ENCODE measurements at places on chromosomes 12 and 14.
A peak's percentile ranks its signal among the peaks of the same experiment; 100 is the strongest.

- peak; percentile 51 for DNase-seq
Observed at GRCh38 chr12:64682572-64683277, 72.4 kb downstream of the RASSF3 start.

DNA sequence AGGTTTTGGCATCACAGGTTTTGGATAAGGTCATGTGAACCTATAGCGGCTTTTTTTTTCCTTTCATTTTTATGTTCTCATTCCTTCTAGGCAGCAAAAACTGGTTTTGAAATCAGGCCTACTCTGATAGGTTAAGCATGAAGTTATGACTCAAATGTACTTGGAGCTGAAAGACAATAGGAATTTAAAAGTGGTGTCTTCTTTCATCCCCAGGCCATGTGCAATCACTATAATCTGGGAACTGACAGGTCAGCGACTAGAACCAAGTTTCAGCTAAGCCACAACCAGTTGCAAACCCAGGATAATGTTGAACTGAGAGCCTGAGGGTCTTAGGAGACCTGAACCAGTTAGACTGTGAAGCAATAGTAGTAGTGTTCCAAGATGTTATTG, 74.3 kb downstream of the ANO6 start:
- DNase-seq, result peak; percentile 67

GRCh38 chr14:33560718-33561431, 390.0 kb downstream of the EGLN3 start:
- no peak for DNase-seq

DNA sequence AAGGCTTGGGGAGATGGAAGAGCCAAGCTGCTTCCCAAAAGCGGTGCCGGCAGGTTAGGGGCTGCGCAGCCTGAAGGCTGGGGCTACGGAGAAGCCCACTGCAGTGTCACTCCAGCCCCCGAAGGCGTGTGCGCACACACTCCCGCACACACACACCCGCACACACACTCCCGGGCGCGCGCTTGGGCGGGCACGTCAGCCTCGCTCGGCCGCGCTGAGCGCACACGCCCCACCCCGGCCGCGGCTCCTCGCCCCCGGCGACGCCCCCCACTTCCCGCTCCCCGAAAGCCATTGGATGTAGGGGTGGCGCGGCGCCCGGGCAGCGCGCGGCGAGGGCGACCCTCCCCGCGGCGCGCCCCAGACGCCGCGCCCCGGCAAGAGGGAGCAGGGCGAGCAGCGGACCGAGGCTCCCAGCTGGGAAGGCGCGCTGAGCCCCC, at the start of gene KCNK10:
TSS of gene KCNK10 (minus strand) at position 184 of the 437 bp plus-strand sequence. CDS start 471 bp downstream, outside the sequence.
- DNase-seq, result no peak

- peak; percentile 80 for DNase-seq
Observed at GRCh38 chr12:4855121-4855924, 54.4 kb upstream of the KCNA1 start.

GRCh38 chr12:122022393-122023338, 982 bp downstream of the BCL7A start:
- DNase-seq, result peak; percentile 46

GRCh38 chr12:92859650-92860386, 69.3 kb downstream of the EEA1 start:
- DNase-seq, result no peak

DNA sequence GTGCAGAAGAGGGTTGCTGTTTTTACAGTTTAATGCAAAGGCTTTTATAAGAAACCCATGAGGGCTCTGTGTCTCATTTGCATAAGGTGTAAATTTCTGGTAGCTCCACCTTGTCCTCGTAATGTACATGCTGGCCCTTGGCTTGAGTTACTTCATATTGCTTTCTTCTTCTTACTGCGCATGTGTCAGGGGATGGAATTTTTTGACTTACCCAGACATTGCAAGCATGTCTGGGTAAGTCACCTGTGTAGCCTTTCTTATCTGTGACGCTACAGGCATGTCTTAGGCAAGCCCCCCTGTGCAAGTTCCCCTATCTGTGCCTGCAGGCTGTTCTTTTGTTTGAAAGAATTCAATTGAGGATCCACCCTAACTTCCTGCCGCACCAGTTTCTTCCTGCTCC, 274.2 kb downstream of the ETNK1 start:
- no peak for DNase-seq

DNA sequence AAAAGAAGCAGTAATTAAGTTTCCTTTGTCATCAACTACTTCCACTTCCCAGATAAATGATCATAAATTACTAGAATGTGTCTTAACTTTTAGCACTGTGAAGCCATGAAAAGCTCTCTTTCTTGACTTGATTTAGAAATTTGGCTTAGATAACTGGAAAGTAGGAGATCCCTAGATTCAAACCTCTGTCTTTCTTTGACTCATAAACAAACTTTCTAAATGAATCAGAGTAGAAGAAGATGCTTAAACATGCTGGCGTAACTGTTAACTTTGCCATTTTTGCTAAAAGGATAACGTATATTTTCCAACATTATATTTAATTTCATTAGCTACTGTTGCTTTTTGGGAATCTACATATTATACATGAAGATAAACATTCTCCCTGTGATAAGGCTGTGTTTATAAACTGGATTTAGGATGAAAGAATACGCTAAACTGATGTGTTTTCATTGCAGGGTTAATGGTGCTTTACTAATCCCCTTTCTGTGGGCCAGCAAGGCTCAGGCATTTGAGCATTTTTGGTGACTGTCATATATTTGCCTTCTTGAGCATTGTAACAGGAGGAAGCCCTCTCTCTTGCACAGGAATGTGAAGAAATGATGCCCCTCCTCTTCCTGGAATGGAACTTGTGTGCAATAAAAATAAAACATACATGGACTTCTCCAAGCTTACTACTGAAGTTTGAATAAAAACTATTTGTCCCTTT, 301.4 kb downstream of the BMP4 start:
- no peak for DNase-seq

DNA sequence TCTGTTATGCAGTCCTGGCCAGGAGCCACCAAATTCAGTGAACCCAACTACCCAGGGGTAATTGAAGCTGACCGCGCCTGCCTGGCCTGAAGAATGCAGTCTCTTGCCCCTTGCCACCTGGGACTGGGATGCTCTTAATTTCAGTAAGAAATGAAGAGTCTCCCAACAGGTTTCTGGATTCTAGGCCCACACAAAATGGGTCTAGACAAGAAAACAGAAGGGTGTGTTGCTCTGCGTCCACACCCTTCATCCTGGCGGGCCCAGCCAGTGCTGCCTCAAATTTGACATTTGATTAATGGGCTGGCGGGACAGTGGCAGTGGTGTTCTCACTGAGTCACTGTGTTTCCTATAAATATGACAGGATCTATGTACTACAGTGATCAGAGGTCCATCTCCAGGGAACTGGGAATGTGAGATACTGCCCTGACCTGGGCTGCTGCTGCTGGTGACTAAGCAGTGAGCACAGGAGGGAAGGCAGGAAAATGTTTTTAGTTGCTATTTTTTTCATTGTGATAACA, 6.5 kb downstream of the TMEM253 start:
- peak; percentile 40 for DNase-seq

DNA sequence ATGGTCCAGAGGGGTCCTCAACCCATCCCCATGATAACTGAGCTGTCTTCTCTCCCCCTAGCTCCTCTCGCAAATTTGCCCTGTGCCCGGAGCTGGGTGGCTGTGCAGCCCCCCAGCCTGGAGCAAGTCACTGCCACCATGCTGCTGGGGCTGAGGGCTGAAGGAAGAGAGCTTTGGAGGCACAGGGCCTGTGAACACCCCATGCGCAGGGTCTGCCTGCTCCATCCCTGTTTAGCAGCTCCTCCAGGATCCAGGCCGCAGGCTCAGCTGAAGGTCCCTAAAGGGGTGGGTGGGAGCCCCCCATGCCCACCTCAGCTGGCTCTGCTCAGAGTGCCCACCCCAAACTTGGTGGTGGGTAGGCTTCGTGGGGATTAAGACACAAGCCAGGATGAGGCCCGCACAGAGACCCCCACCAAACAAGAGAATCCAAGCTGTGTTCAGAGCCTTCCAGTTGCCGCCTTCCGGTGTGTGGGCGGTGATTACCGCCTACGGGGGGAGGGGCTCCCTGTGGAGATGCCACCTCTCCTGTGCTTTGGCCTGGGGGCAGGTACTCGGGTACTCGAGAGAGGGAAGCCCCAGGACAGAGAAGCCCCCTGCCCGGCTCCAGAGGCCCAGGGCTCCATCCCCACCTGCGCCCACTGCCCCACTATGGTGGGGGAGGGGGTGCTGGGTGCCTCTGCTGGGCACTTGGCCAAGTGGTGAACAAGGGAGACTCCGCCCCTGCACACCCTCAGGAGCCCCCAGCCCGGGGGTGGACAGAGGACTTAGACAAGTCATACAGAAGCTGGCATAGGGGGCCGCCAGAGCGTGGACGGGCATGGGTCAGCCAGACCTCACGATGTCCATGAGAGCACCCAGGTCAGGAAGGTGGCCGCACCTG, 1.4 kb upstream of the JAG2 start:
- DNase-seq, result no peak

DNA sequence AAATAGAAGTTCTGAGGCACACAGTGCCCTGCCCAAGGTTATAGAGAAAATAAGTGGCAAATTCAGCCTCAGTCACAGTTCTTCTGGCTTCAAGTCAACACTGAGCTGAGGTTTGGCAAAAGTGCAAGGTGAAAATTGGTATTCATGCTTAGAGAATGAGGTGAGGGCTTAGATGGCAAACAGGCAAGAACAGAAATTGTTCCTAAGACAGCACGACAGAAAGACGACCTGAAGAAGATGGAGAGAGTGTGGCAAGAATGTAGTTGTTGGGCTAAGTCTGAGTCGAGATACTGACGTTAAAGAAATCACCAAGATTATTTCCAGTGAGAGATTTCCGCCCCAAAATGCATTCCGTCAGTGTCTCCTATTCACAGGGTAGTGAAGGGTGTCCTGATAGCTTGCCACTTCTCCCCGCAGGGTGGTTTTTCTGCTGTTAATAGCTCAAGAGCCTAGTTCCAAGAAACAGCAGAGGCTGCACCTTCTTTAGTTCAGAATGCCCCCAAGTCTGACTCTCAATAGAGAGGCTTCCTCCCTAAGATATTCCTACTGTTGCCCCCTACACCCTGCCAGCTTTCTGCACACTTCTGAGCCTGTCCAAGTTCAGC, 260.8 kb upstream of the AMIGO2 start:
- no peak for DNase-seq

GRCh38 chr12:4440187-4440941, 5.3 kb downstream of the FGF6 start:
- DNase-seq, result no peak

- DNase-seq, result no peak
Observed at GRCh38 chr14:103115845-103116572, 7.3 kb upstream of the TNFAIP2 start.

GRCh38 chr12:98317939-98318899, 197.2 kb upstream of the TMPO start:
- DNase-seq, result no peak

GRCh38 chr14:68935761-68936214, 43.3 kb downstream of the ACTN1 start:
- DNase-seq, result no peak

GRCh38 chr12:10170216-10170615, 1.7 kb downstream of the OLR1 start:
- DNase-seq, result no peak

DNA sequence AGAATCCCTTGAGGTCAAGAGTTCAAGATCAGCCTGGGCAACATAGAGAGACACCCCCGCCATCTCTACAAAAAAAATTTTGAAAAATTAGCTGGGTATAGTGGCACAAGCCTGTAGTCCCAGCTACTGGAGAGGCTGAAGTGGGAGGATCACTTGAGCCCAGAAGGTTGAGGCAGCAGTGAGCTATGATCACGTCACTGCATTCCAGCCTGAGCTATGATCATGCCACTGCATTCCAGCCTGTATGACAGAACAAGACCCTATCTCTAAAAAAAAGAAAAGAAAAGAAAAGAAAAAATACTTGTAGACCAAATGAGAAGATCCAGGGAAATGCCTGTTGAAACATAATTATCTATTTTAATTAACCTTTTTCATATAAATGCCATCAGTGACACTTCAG, 93.8 kb upstream of the MDM1 start:
- peak; percentile 93 for DNase-seq

GRCh38 chr14:87349921-87350320, 643.1 kb downstream of the GALC start:
- no peak for DNase-seq

- no peak for DNase-seq
Observed at GRCh38 chr12:122870163-122870842, 25.6 kb downstream of the VPS37B start.

DNA sequence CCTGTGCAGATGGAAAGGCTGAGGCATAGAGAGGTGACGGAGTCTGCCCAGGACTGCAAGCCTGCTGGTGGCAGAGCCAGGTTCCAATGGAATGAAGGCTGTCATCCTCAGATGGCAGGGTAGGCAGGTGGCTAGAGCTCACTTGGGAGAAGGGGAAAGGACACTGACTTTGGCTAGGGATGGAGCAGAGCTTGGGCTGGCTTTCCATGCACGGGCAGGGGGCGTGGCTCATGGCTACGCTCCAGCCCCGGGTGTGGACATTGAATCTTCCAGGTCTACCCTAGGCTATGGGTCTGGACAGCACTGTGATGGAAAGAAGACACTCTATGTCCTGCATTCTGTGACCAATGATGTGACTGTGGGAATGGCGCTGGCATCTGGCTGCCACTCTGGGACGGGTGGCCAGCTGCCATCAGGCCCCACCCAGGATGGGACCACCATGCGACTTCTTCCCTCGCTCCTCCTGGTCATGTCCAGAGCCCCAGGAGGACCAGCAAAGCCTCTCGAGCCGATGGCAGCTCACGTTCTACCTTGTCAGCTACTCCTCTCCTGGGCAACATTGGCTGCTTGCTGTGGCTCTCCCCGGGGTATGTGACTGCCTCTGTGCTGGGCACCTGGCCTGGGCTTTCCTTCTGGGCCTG, 398.7 kb downstream of the TMEM121 start:
- no peak for DNase-seq

GRCh38 chr14:93643127-93643526, 145.2 kb downstream of the PRIMA1 start:
- no peak for DNase-seq

- DNase-seq, result no peak
Observed at GRCh38 chr12:63212316-63212715, 61.3 kb upstream of the AVPR1A start.

GRCh38 chr14:31194095-31194494, 13.5 kb downstream of the HECTD1 start:
- DNase-seq, result peak; percentile 43

DNA sequence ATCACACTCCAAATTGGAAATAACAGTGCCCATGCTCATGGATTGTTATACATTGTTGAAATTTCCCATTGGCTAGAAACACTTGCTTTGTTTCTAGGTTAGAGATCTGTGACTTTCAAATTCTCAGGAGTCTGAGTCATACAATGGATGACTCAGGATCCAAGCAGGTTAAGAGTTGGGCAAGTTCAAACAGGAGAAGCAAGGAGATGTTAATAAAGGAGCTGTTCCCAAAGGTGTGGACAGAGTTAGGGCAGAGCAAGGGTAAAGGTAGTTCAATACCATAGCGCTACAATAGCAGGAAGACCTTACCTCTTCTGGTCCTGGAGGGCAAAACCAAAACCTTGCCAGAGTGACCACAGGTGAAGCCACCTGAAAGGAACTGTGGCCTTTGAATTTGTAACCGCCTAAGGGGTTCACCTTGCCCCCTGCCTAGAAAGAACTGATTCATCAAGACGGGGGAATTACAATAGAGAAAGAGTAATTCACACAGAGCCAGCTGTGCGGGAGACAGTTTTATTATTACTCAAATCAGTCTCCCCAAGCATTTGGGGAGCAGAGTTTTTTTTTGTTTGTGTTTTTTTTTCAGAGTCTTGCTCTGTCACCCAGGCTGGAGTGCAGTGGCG, 4.2 kb upstream of the AMN1 start:
- peak; percentile 83 for DNase-seq
